IMR-90 (cell line): ENCODE measurements at places on chromosomes 7 and 10. TPM values are rescaled to one million over a fixed set of nuclear protein-coding genes. Genes with fewer than 3 reads are reported as not detected.

The OR2A1 gene
- not detected in 2 replicates for total RNA-seq

- H3K27me3 ChIP-seq: no peaks in the 10 kb centered on the region
- no peaks in the 10 kb centered on the region for H3K36me3 ChIP-seq
- H3K4me3 ChIP-seq: no peak overlapping the region
Measured at GRCh38 chr7:132655131-132655727, 79.0 kb upstream of the PLXNA4 start.

DNA sequence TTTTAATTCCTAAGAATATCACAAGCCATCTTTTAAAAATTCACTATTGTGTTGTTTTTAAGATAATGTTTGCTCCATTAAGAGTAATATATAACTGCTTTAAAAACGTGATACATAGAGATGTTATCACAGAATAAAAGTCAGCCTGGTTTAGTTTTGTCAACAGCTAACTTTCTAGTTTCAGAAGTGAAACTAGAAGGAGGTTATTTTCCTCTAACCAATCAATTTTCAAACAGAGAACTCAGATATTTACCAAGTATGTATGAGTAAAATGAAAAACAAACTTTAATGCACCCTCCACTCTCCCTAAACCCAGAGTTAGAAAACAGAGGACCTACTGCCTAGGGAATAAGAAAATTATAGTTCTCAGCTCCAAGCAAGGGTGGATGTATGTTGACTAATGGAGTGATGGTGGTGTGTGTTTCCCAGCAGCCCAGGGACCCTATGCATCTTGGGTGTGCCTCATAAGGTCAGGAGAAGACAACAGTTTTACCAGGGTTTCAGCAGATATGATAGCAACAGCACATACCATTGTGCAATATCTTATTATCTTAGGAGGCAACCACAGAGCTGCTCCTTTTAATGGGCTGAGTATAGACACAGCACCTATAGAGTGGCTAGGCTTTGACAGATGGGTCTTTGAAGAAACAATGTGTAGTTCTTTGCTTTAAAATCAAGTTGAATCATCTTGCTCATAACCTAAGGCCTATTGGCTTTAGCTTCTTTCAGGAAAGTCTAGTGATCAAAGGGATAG lies 58.4 kb downstream of the PTPRZ1 start:
- H3K36me3 ChIP-seq: no peaks in the 10 kb centered on the region
- DNase-seq: no peak
- H3K27ac ChIP-seq: no peak overlapping the region

DNA sequence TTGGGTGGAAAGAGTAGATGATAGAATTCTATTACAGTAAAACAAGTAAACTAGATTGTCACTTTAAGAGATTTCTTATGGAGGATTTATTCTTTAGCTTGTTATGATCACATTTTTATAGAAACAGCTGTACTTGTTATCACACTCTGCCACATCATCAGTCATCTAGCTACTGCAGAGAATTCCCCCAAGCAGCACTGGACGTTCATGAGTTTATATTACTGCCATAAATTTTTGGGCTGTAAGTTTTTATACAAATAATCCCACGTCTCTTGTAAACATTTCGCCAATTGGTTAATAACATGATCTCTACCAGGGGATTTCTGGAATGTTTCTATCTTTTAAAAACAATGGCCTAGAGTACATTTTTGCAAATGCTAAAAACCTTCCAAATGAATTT lies 238.8 kb downstream of the POLR1F start:
- H3K27me3 ChIP-seq: no peaks in the 10 kb centered on the region
- H3K36me3 ChIP-seq: no peaks in the 10 kb centered on the region
- no peak overlapping the region; the same call in 1 of the 2 replicates for H3K27ac ChIP-seq
- no peaks in the 10 kb centered on the region for H3K4me1 ChIP-seq
- DNase-seq: peak; percentile 84

- peaks cover 21% of the 10 kb centered on the region for H3K4me1 ChIP-seq
- H3K27ac ChIP-seq: peak overlapping the region; percentile 97
- DNase-seq: peak; percentile 60
- peak overlapping the region; percentile 98 for H3K4me3 ChIP-seq
- H3K36me3 ChIP-seq: peaks cover 10% of the 10 kb centered on the region
Measured at GRCh38 chr7:55020466-55020871, 1.7 kb downstream of the EGFR start.

The EBF3 gene
- total RNA-seq: 0.36 and 0.56 TPM in 2 replicates

GRCh38 chr7:157685430-157686284 lies 348.9 kb downstream of the DNAJB6 start:
- H3K4me3 ChIP-seq: no peak overlapping the region
- H3K27me3 ChIP-seq: peaks cover 28% of the 10 kb centered on the region
- no peak overlapping the region for H3K27ac ChIP-seq
- H3K36me3 ChIP-seq: no peaks in the 10 kb centered on the region
- DNase-seq: no peak
- H3K4me1 ChIP-seq: no peaks in the 10 kb centered on the region

The NFE2L3 gene
- total RNA-seq: 37.8 and 43.2 TPM in 2 replicates

DNA sequence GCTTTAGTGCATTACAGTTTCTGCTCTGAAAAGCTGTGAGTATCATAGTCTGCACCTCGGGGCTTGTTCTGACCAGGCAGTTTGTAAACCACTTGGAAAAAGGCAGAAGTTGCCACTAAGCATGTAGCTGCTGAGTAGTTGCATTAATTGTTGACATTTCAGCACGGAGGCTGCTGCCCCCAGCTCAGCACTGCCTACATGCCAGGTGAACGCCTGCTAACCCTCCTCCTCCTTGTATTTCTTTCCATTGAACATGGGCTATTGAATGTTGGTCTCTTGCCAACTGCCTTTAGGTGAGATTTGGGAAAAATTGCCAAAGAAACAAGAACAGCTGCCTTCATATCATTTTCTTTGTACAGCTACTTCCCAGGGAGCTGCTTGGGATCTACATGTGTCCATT lies 164.2 kb downstream of the RAPGEF5 start:
- peaks cover 5% of the 10 kb centered on the region for H3K27me3 ChIP-seq
- H3K4me1 ChIP-seq: no peaks in the 10 kb centered on the region
- H3K36me3 ChIP-seq: no peaks in the 10 kb centered on the region
- no peak overlapping the region for H3K4me3 ChIP-seq

The IFIT2 gene
- total RNA-seq: 1.9 and 2.2 TPM in 2 replicates

The MAPK8 gene
- 54.7 and 67.2 TPM in 2 replicates for total RNA-seq

GRCh38 chr10:12727832-12728215 lies 273.7 kb downstream of the CCDC3 start:
- H3K36me3 ChIP-seq: no peaks in the 10 kb centered on the region
- DNase-seq: no peak
- H3K4me1 ChIP-seq: peaks cover 1% of the 10 kb centered on the region; the same call in 1 of the 2 replicates
- H3K27me3 ChIP-seq: peaks cover 1% of the 10 kb centered on the region; the same call in 1 of the 2 replicates

The PDK4 gene
- total RNA-seq: under 0.01 TPM in 2 replicates

- no peak overlapping the region for H3K4me3 ChIP-seq
- H3K4me1 ChIP-seq: peaks cover 3% of the 10 kb centered on the region; the same call in 1 of the 2 replicates
- no peak overlapping the region for H3K27ac ChIP-seq
- H3K27me3 ChIP-seq: peaks cover 1% of the 10 kb centered on the region; the same call in 1 of the 2 replicates
- no peaks in the 10 kb centered on the region for H3K36me3 ChIP-seq
Measured at GRCh38 chr10:59557052-59557451, 152.6 kb downstream of the SLC16A9 start.

GRCh38 chr7:33050535-33051318 lies 11.8 kb downstream of the NT5C3A start:
- H3K36me3 ChIP-seq: no peaks in the 10 kb centered on the region
- H3K4me1 ChIP-seq: peaks cover 3% of the 10 kb centered on the region
- peak; percentile 59 for DNase-seq
- H3K4me3 ChIP-seq: no peak overlapping the region
- H3K27me3 ChIP-seq: no peaks in the 10 kb centered on the region

DNA sequence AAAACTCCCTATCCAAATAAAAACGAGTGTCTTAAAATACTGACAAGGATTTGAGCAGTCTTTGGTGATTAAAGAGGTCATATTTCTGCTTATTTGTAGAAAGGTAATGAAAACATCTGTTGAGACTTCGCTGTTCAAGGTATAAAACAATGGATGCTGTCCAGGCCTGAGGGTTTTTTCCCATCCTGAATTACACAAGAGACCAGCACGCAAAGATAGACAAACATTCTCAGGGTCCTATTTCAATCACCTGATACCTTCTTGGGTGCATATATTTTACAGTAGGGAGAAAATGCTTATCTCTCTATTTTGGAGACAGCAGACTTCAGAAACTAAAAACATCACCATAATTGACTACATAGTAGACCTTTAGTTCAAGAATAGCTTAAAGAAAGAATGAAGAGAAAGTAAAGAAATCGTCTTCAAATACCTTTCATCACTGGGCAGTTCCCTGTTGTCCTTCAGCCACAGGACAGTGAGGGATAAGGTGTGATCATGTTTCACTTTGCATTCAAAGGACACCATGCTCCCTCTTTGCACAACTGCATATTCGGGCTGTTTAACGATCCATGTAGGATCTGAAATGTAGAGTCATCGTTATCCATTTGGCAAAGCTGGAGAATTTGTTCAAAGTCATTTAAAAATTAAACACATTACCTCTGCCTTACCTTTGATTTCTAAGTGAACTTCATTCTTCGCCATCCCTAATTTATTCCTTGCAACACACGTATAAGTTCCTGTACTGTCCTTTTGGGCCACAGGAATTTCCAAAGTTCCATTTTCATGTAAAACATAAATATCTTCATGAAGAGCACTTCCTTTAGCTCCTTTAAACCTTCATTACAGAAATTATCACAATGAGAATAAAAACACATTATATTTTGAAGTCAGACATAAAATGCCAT lies 63.7 kb upstream of the LAMB4 start:
- no peaks in the 10 kb centered on the region for H3K27me3 ChIP-seq
- no peak overlapping the region for H3K27ac ChIP-seq
- H3K4me1 ChIP-seq: no peaks in the 10 kb centered on the region
- no peak overlapping the region for H3K4me3 ChIP-seq

- H3K4me1 ChIP-seq: no peaks in the 10 kb centered on the region
- no peak overlapping the region for H3K4me3 ChIP-seq
- H3K36me3 ChIP-seq: no peaks in the 10 kb centered on the region
- DNase-seq: no peak
- no peak overlapping the region for H3K27ac ChIP-seq
- H3K27me3 ChIP-seq: peaks cover 45% of the 10 kb centered on the region
Measured at GRCh38 chr7:139541600-139542307, 18.3 kb downstream of the CLEC2L start.

GRCh38 chr7:56811081-56811480 lies 321.2 kb downstream of the ZNF479 start:
- DNase-seq: no peak
- no peaks in the 10 kb centered on the region for H3K27me3 ChIP-seq
- H3K4me3 ChIP-seq: no peak overlapping the region
- H3K27ac ChIP-seq: no peak overlapping the region
- no peaks in the 10 kb centered on the region for H3K4me1 ChIP-seq

The C10orf71 gene
- total RNA-seq: not detected in 2 replicates

The RNF32 gene
- 0.36 and 0.56 TPM in 2 replicates for total RNA-seq

DNA sequence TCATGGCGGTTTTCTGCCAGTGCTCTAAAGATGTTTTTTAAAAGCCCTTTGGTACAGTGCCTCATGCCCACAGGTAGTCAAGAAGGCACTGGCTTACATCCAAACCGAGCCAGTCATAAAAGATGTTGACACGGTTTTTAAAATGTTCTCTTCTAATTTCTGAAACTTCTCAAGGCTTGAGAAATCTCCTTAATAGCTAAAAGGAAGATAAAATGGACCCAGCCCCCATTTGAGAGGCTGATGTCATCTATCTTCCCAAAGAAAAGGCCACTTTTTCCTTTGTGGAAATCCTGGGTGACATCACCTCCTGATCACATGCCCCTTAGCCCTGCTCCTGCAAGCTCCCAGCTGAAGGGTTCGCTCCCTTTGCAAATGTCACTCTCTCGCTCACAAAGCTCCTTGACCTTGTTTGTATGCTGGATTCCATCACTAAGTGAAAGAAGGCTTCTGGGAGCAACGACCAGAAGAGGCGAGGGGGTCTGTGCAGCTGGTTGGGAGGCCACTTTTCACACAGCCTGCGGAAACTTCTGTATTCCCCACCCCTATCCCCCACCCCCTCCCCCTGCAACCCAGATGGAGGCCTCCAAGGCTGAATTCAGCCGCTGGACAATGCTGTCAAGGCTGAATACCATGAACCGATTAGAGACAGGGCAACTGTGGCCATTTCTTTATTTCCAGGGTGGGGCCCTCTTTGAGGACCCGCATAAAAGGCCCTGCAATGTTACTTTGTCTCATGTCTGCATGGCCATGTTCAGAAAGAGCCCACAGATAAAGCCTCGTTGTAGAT lies 122.8 kb downstream of the CUBN start:
- H3K4me3 ChIP-seq: no peak overlapping the region
- H3K4me1 ChIP-seq: peaks cover 29% of the 10 kb centered on the region
- peak; percentile 59 for DNase-seq
- H3K27me3 ChIP-seq: no peaks in the 10 kb centered on the region
- H3K27ac ChIP-seq: peak overlapping the region; percentile 17
- no peaks in the 10 kb centered on the region for H3K36me3 ChIP-seq

- H3K27me3 ChIP-seq: no peaks in the 10 kb centered on the region
- peaks cover 2% of the 10 kb centered on the region; the same call in 1 of the 2 replicates for H3K4me1 ChIP-seq
- H3K4me3 ChIP-seq: no peak overlapping the region
- no peaks in the 10 kb centered on the region for H3K36me3 ChIP-seq
- peak; percentile 73 for DNase-seq
Measured at GRCh38 chr10:88389456-88389855, 193.7 kb downstream of the RNLS start.

DNA sequence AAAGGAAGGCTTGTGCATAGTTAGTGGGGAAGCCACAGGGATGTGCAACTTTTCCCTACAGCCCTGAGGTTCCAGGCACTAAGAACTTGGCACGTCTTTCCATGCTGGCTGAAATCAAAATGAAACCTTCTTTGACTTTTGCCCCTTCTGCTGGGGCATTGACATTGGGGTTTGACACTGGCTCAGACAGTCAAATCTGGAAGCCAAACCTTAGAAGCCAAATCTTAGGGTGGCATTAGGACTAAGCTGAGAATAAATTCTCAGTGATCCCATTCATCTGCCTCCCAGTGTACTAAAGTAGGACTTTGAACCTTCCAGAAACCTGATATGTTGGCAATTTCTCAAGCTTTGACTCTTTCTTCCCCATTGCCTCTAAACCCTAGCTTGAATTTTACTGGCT lies 31.3 kb upstream of the INSYN2A start:
- no peak for DNase-seq
- peaks cover 5% of the 10 kb centered on the region; the same call in 1 of the 2 replicates for H3K4me1 ChIP-seq
- H3K36me3 ChIP-seq: peaks cover 3% of the 10 kb centered on the region; the same call in 1 of the 2 replicates
- no peak overlapping the region for H3K27ac ChIP-seq

DNA sequence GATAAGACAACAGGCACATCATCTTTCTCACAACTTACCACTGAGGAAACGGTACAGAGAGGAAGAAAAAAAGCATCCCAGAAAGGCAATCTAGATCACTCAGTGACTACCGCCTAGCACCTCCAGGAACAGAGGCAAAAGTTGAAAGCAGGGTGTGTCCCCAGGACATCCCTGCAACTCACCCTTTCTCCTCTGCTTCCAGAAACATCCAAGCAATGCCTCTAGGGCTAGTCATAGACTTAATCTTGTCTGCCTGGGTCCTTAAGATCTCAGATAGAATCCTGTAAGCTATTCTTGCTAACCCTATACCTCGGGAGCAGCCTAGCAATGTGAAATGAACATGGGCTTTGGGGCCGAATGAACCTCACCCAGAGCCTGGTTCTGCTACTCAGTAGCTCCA lies 18.8 kb upstream of the PDCD4 start:
- no peak for DNase-seq
- peaks cover 21% of the 10 kb centered on the region for H3K27me3 ChIP-seq
- H3K36me3 ChIP-seq: no peaks in the 10 kb centered on the region
- no peak overlapping the region for H3K27ac ChIP-seq
- peaks cover 6% of the 10 kb centered on the region; the same call in 1 of the 2 replicates for H3K4me1 ChIP-seq

- no peaks in the 10 kb centered on the region for H3K36me3 ChIP-seq
- H3K4me3 ChIP-seq: no peak overlapping the region
- H3K4me1 ChIP-seq: peaks cover 8% of the 10 kb centered on the region
- no peak for DNase-seq
Measured at GRCh38 chr7:2295936-2296620, 18.2 kb downstream of the SNX8 start.
